Right renal pelvis (tissue), 4 donors: ENCODE measurements at places on chromosomes 7 and 10. TPM values are rescaled to one million over a fixed set of nuclear protein-coding genes. Genes with fewer than 3 reads are reported as not detected.

EPHA1 gene
- 22.5 TPM for polyA plus RNA-seq

PDK4 gene
- polyA plus RNA-seq, result 21.5 TPM

BHLHA15 gene
- 0.44 TPM for polyA plus RNA-seq

ABLIM1 gene
- polyA plus RNA-seq, result 113 TPM

OTUD1 gene
- polyA plus RNA-seq, result 29.3 TPM

ANLN gene
- polyA plus RNA-seq, result 27.4 TPM
